ENCODE measurements at places on chromosomes 7 and 10. TPM values are rescaled to one million over a fixed set of nuclear protein-coding genes. Genes with fewer than 3 reads are reported as not detected.

Gene SLC13A1
- total RNA-seq: not detected

DNA sequence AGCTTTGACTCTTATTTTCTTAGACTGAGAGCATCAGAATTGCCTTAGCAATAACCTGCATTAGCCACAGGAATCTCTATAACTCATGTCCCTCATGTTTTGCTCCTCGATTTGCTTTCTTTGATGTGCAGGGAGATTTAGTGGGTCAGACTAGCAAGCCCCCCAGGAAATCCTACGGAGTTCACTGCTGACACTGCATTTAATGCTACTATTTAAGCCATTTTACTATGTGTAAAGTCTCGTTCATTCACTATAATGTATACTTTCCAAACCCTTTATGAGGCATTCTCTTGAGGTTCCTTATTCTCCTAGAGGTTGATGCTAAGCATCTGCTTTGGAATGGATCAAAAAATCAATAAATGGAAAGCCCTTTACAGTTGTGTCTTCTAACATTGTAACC, 28.4 kb downstream of the DYNC1I1 start:
- DNase-seq: no peak

- DNase-seq: no peak
These were observed at the start of gene TMEM273 for GRCh38 chr10:49187950-49188761. Gene TMEM273 (minus strand): TSS chr10:49188391. CDS start chr10:49188336, 55 bp downstream.

Gene ASB15
- not detected for total RNA-seq

Gene NXPH1
- 0.27 TPM for total RNA-seq

GRCh38 chr7:13279854-13280435, 592.5 kb downstream of the ARL4A start:
- no peak for DNase-seq

- no peak for DNase-seq
These were observed 9.6 kb upstream of the CCM2 start for GRCh38 chr7:44990109-44991023.

Gene NKX1-2
- total RNA-seq: 57.7 TPM

- no peak for DNase-seq
These were observed 74.5 kb upstream of the CAPZA2 start for GRCh38 chr7:116787881-116788280.

- DNase-seq: no peak
These were observed 3.4 kb upstream of the TRRAP start for GRCh38 chr7:98874942-98875341.
